Activated CD8-positive, alpha-beta memory T cell treated with anti-CD3 and anti-CD28 coated beads for 1 hour (primary cell): ENCODE measurements at places on chromosomes 13 and 19.

DNA sequence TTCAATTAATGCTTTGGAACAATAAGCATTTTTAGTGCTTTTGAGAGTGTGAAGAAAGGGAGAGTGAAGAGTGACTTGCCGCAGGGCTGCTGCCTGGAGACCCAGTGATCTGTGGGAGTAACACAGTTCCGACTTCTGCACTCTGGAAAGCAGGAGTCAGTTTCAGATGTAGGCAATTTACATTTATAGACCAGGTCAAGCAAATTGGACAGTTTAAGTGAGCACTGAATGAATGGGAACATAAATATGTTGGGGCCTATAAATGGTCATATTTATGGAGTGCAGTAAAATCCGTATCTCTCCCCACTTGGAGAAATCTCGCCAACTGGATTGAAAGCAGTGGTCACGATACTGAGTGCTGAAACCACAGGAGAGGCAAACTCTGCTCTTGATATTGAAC is 9.4 kb upstream of the SHISA2 start:
- DNase-seq: no peak

GRCh38 chr13:30806784-30807183 is 71.4 kb downstream of the ALOX5AP start:
- DNase-seq: no peak

DNA sequence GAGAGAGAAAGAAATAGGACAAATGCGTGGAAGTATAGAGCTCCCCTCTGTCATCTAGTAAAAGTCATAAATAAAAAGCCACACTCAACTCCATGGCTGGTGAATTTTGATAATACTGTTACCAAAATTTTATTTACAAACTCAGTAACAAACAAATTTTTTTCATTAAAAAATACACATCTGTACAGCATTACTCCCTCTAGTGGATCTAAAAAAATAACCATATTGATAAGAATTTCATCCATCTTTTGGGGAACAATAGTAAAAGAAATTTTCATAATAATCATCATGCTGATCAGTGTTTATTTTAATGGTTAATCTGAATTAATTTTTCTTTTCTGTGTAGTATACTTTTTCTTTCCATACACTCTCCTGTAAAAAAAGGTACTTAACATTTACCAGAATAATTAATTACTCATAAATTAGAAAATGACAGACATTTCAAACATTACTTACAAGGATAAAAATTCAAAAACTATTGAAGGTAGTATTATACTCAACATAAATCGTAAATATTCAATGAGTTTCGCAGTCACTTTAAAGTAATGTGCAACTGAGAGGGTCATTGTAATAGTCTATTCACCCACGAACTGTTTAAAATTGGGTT is 173.5 kb upstream of the LSM14A start:
- no peak for DNase-seq

- no peak for DNase-seq
These were observed 583.7 kb downstream of the SLITRK1 start for GRCh38 chr13:83298617-83299016.

- no peak for DNase-seq
These were observed 14.7 kb downstream of the LACC1 start for GRCh38 chr13:43894438-43894837.

- DNase-seq: no peak
These were observed 530.6 kb downstream of the KLF12 start for GRCh38 chr13:73603646-73604045.

DNA sequence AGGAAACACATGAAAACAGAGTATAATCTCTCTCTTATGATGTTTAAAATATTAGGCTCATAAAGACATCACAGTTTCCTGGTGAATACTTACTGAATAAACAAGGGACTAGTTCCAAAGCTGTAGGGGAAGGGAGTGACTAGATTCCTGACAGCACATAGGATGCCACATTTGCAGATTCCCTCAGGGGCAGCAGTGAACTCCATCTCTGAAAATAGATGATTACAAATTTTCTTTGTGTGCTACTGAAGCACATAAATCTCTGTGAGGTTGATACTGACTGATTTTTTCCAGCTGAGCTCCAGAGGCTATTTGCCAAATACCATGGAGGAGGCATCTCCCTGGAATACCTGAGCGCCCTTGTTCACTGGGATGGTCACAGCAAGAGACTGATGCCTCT is 77.3 kb downstream of the FGF9 start:
- no peak for DNase-seq

DNA sequence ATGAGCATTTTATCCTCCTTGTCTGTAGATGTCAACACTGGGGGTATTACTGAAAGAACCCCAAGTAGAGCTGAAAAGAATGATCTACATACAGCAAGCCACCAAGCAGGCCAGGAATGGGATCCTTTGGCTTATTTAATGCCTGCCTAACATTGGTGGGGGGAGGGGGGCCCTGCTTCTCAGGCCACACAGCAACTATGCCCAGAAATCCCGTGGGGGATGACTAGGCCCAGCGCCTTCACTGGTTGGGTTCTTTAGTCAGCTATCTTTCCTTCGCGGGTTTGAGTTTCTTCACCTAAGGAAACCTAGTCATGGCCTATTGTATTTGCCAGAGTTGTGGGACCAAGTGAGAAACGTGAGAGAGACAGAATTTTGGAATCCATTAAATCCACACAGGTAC is 80.5 kb downstream of the CCNA1 start:
- DNase-seq: no peak

- DNase-seq: no peak
These were observed 47.1 kb upstream of the CNMD start for GRCh38 chr13:52786766-52787165.

GRCh38 chr19:3161453-3161852 is 17.1 kb upstream of the S1PR4 start:
- no peak for DNase-seq
